ENCODE measurements at places on chromosomes 3 and 15.

- DNase-seq, result no peak
These were observed 87.7 kb downstream of the CFAP20DC start for GRCh38 chr3:58962040-58962651.

GRCh38 chr3:190064112-190064511, 56.6 kb downstream of the P3H2 start:
- no peak for DNase-seq

- no peak for DNase-seq
These were observed 424.0 kb downstream of the MCTP2 start for GRCh38 chr15:94655249-94655880.

- DNase-seq, result no peak
These were observed 161.0 kb upstream of the ADAMTS9 start for GRCh38 chr3:64848822-64849221.

DNA sequence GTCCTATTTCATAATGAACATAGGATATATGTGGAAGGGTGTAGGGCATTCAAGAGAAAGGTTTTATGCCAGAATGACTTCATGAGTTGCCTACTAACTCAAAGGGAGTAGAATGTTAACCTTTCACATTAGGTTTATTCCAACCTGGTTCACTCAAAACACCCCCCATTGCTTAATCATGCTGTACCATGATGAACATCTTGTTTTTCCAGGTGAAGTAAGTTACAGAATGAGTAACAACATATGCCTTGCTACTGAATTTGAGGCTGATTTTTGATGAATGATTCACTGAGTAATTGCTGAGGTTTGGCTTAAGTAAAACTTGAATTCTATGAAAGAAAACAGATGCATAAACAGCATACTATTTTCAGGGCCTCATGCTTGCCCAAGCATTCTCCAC, 5.9 kb upstream of the CLDN16 start:
- DNase-seq, result no peak

DNA sequence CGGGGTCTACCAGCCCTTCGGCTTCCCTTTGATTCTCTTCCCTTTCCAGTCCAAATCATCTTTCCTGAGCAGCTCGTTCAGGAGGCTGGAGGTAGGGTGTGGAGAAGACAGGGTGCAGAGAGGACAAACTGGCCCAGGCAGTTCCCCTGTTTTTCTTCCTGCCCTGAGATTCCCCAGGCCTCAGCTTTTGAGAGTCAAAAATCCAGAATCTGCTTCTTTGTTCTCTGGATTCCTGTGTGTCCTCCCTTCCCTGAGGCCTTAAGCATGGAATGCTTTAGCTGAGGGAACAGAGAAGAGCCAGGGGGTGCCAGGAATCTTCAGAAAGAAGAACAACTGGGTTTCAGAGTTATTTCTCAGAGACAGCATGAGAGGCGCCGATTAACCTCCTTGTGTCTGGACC, 26.7 kb upstream of the LRTM1 start:
- DNase-seq, result no peak

DNA sequence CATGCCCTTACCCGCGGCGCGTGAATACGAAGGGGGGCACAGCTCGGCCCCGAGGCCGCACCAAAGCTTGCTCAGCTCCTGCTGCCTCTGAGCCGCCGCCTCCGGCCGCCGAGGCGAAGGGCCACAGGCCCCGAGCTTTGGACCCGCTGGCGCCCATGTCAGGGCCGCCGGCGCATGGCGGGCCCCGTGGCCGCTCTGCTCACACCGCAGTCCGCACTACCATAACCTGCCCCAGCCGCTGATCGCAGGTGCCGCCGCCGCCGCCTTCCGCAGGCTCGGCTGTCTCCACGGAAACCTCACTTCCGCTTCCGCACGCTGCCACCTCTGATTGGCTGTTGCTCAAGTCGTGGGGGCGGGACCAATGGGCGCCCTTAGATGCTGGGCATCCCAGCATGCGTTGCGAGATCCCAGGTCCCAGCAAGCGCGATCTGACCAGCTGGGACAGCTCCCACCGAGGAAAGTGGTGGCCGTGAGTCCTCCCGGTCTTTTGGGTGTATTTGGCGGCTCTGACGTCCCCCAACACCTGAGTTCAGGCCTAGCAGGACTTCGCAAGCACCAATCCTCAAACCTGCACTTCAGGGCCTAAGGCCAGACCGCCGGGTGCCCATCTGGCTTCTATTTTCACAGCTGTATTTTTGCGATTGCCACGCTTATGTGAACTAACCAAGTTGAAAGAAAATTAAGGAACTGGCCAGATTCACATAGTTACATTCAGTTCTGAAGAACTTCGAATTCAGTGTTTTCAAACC, at the start of gene TUSC2:
TUSC2 (minus strand) TSS at position 281 of the 749 bp plus-strand sequence; CDS start at position 157, 124 bp downstream.
- DNase-seq, result peak; percentile 91

DNA sequence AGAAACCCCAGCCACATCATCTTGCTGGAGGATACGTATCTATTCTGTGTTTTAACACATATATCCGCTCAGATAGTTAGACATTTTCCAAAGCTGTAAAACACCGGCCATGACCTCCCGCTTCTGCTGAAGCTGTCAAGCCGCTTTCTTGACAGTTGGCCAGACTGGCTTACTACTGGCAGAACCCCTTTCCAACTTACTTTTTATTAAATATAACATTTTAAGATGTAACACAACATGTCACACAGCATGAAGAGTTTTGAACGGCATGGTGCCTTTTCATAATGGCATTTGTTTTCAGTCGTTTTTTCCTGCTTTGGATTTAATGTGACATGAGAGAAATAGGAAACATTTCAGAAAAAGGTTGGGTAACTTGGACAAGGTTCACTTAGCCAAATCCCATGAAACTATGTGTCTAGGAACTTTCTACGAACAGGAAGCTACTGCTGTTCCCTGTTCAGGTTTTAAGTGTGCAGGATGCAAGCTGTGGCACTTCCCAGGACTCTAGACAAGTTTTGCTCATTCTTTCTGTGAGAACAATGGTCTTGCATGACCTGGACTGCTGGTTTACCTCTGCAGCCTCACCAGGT, 281.4 kb downstream of the THSD4 start:
- DNase-seq, result no peak

DNA sequence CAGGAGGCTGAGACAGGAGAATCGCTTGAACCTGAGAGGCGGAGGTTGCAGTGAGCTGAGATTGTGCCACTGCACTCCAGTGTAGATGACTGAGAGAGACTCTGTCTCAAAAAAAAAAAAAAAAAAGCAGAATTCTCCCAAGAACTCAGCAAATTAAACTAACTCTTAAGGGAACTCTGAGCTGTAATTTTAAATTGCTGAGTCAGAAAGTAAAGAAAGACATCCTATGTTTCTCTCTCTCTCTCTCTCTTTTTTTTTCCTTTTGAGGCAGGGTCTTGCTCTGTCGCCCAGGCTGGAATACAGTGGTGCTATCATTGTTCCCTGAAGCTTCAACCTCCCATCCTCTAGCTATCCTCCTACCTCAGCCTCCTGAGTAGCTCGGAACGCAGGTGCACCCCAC, 20.0 kb upstream of the PHC3 start:
- DNase-seq, result no peak

DNA sequence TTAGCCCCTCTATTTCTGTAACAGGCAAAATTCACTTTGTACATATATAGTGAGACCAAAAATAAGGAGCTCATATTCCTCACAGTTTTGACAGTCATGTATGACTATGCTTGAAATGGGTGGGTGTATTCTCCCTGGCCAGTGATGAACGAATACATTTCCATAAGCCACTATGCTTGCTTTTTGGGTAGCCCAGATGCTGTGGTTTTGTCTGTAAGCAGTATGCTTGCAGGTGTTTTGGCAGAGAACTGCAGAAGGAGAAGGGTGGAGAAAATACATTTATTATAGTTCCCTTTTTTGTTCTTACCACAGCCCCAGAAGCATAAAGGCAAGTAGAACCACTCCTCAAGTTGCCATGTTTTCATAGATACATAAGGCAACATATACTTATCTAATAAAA, 131.2 kb downstream of the RBMS3 start:
- no peak for DNase-seq

DNA sequence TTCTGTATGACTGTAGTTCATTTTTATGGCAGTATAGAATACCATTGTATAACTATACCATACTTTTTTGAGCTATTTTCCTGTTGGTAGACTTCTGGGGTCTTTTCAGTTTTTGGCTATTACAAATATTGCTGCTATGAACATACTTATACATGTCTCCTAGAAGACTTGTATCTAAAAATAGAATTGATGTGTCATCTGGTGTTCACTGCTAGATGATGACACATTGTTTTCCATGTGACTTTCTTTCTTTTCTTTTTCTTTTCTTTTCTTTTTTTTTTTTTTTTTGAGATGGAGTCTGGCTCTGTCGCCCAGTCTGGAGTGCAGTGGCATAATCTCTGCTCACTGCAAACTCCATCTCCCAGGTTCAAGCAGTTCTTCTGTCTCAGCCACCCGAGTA, 69.8 kb downstream of the SH3GL3 start:
- no peak for DNase-seq

Measured in stimulated activated CD4-positive, alpha-beta T cell treated with anti-CD3 and anti-CD28 coated beads, Interleukin-4, amount 100 ng/mL, for 4 hours (primary cell).